ENCODE measurements at places on chromosomes 13 and 19. TPM values are rescaled to one million over a fixed set of nuclear protein-coding genes. Genes with fewer than 3 reads are reported as not detected.

The ZNF564 gene
- polyA plus RNA-seq = 2.4 TPM

The ICAM5 gene
- polyA plus RNA-seq = not detected

The MBD3L2 gene
- polyA plus RNA-seq = not detected

- H3K4me3 ChIP-seq = no peak overlapping the region
- DNase-seq = no peak
- peak overlapping the region; percentile 80 for H3K27ac ChIP-seq
Observed at GRCh38 chr19:38711726-38712153, 32.5 kb downstream of the CAPN12 start.

- H3K4me1 ChIP-seq = peaks cover 6% of the 10 kb centered on the region
- H3K27me3 ChIP-seq = no peaks in the 10 kb centered on the region
- no peak overlapping the region for H3K4me3 ChIP-seq
- no peak overlapping the region for H3K27ac ChIP-seq
- DNase-seq = no peak
Observed at GRCh38 chr13:100600461-100600860, 11.9 kb upstream of the GGACT start.

- H3K4me3 ChIP-seq = no peak overlapping the region
Observed at GRCh38 chr13:48210178-48210577, 22.8 kb upstream of the ITM2B start.

DNA sequence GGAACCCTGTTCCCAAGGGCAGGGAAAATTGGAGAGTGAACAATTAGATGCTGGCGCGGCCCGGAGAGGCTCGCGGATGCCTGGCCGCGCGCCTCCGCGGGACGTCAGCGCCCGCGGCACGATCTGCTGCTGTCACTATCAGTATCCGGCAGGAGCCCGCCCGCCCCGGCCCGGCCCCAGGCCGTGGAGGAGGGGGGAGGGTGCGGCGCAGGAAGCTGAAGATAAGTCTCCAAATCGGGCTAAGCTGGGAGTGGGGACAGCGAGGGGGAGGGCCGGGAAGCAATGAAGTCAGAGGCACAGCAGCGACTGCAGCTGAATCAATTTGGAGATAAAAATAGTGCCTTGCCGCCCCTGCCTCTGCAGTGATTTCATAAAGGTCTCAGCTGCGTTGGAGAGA lies 441.5 kb upstream of the KLF12 start:
- H3K27ac ChIP-seq = no peak overlapping the region
- H3K4me3 ChIP-seq = no peak overlapping the region

DNA sequence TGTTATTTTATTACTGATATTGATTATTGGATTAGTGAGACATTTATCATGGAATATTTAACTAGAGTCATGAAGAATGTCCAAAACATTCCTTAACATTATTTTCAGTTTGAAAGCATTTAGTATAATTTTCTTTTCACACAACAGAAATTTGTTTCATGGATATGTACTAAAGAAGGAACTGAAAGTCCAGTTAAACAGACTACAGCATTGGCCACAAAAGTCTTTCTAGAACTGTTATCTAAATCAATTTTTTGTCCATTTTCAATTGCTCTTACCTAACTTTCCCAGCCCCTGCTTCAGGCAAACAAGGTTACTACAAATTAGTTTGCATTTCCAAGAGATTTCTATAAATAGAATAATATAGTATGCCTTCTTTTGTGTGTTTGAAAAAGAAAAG lies 1018.0 kb upstream of the PCDH20 start:
- no peaks in the 10 kb centered on the region for H3K4me1 ChIP-seq
- no peaks in the 10 kb centered on the region for H3K27me3 ChIP-seq
- H3K36me3 ChIP-seq = no peaks in the 10 kb centered on the region
- H3K4me3 ChIP-seq = no peak overlapping the region
- H3K27ac ChIP-seq = no peak overlapping the region
- DNase-seq = no peak

DNA sequence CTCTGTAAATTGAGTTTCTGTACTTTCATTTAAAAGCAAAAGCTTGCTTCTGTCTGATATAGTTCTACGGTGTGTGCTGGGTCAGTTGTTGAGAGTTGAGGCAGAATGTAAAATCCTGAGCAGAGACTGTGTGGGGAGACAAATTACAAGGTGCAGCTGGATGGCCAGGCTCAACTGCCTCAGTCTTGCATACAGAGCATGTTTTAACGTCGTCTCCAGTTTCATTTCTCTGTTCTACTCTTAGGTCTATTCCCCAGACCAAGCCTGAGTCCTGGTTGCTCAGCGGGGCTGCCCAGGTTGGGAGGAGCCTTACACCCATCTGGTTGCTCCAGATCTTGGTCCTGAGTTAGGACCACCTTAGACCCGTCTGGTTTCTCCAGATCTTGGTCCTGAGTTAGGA lies 54.4 kb upstream of the MEDAG start:
- no peak for DNase-seq
- no peaks in the 10 kb centered on the region for H3K27me3 ChIP-seq
- H3K27ac ChIP-seq = no peak overlapping the region
- no peak overlapping the region for H3K4me3 ChIP-seq

GRCh38 chr13:114035583-114036531 lies 62.0 kb upstream of the C13orf46 start:
- H3K27me3 ChIP-seq = no peaks in the 10 kb centered on the region
- H3K36me3 ChIP-seq = no peaks in the 10 kb centered on the region
- no peaks in the 10 kb centered on the region for H3K4me1 ChIP-seq
- H3K27ac ChIP-seq = peak overlapping the region; percentile 21
- no peak for DNase-seq

GRCh38 chr13:23905766-23906165 lies 8.5 kb upstream of the C1QTNF9B start:
- no peak for DNase-seq
- H3K27me3 ChIP-seq = no peaks in the 10 kb centered on the region
- H3K27ac ChIP-seq = no peak overlapping the region
- H3K36me3 ChIP-seq = no peaks in the 10 kb centered on the region
- H3K4me1 ChIP-seq = peaks cover 6% of the 10 kb centered on the region

GRCh38 chr13:31090961-31091624 lies 70.6 kb downstream of the HSPH1 start:
- no peak for DNase-seq
- H3K27me3 ChIP-seq = no peaks in the 10 kb centered on the region
- H3K36me3 ChIP-seq = no peaks in the 10 kb centered on the region
- peaks cover 2% of the 10 kb centered on the region for H3K4me1 ChIP-seq
- H3K4me3 ChIP-seq = no peak overlapping the region

DNA sequence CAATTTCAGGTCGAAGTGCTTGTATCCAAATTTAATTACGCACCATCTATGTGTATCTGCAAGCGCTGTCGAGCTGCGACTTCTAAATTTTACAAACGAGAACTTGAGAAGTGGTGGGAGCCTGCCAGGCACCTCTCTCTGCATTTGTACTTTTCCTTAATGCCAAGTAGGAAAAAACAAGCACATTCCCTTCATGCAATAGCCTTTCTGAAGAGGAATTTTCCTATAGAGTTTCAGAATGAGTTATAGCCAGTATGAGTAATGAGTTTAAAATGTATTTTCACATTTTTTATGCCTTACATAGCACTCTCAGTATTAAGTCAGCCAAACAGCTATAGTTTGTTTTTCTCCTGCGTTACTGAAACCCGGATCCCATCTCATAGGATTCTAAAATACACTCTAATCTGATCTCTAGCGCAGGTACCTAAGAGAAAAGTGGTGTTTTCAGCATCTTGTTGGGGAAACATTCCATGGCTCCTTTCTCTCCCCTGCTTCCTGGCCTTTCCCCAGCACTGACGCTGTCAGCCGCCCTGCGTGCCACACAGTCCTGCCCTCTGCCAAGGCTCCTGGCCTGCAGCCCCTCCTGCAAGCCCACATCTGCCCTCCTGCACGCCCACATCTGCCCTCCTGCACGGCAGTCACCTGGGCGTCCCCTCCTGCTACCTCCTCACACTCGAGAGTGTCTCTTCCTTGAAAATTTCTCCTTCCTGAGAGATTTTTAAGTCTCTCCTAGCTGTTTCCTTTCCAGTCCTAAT lies 526.9 kb downstream of the MYO16 start:
- H3K4me1 ChIP-seq = no peaks in the 10 kb centered on the region
- H3K27ac ChIP-seq = no peak overlapping the region
- H3K36me3 ChIP-seq = no peaks in the 10 kb centered on the region
- no peaks in the 10 kb centered on the region for H3K27me3 ChIP-seq

DNA sequence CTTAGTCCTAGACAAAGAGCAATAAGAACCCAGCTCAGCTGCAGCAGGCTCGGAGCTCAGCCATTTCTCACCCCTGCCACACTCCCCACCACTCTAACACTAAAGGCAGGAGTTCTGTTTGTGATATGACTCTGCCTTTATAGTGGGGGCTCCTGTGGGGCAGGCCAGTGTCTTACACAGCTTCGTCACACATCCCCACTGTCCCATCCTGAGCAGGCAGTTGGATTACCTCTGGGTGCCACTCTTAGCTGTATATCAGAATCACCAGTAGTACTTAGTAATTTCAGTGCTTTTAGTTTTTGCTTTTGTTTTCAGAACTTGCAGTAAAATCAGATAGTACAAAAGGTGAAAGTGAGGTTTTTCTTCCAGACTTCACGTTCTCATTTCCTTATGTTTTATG lies 16.8 kb downstream of the SAMD4B start:
- no peaks in the 10 kb centered on the region for H3K27me3 ChIP-seq
- H3K36me3 ChIP-seq = peaks cover 61% of the 10 kb centered on the region
- H3K4me3 ChIP-seq = no peak overlapping the region
- no peak overlapping the region for H3K27ac ChIP-seq

DNA sequence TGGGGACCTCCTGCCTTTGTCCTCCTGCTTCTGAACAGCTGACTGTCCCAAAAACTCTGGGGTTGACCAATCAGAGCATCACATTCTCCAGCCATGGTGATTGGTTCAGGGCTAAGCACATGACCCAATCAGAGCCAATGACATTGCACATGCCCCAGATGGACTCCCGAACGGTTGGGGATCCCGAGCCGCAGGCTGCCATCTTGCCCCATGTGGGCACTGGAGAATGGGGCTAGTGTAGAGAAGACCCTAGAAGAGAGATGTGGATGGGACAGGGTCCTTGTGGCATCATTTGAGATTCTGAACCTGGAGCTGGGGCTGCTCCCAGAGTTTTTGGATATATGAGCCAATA lies 31.3 kb upstream of the PEPD start:
- H3K36me3 ChIP-seq = no peaks in the 10 kb centered on the region
- H3K27me3 ChIP-seq = no peaks in the 10 kb centered on the region
- no peak for DNase-seq
- H3K27ac ChIP-seq = no peak overlapping the region
- no peaks in the 10 kb centered on the region for H3K4me1 ChIP-seq
- H3K4me3 ChIP-seq = no peak overlapping the region

DNA sequence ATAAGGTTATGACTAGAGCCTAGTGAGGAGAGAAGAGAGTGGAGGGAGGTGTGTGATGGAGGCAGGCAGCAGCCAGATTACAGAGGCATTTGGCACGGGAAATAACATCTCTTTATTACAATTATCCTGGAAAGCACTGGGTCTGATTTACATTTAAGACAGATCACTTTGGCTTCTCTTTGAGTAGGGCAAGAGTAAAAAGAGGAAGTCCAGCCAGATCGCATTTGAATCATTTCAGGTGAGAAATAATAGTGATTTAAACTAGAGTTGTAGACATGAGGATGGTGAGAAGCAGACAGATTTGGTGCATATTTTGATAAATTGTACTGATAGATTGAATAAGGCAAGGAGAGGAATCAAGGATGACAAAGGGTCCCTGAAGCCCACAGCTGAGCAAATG lies 9.6 kb upstream of the SACS start:
- peaks cover 3% of the 10 kb centered on the region for H3K27me3 ChIP-seq
- H3K36me3 ChIP-seq = no peaks in the 10 kb centered on the region
- H3K4me1 ChIP-seq = no peaks in the 10 kb centered on the region
- no peak overlapping the region for H3K27ac ChIP-seq

- no peak for DNase-seq
- no peak overlapping the region for H3K4me3 ChIP-seq
- H3K36me3 ChIP-seq = no peaks in the 10 kb centered on the region
- peaks cover 30% of the 10 kb centered on the region for H3K4me1 ChIP-seq
- no peaks in the 10 kb centered on the region for H3K27me3 ChIP-seq
Observed at GRCh38 chr19:11152318-11153062, 3.1 kb downstream of the SPC24 start.

GRCh38 chr19:36009220-36009619 lies 607 bp upstream of the SYNE4 start:
- H3K27ac ChIP-seq = peak overlapping the region; percentile 9
- no peaks in the 10 kb centered on the region for H3K36me3 ChIP-seq
- H3K27me3 ChIP-seq = no peaks in the 10 kb centered on the region
- peaks cover 34% of the 10 kb centered on the region for H3K4me1 ChIP-seq

DNA sequence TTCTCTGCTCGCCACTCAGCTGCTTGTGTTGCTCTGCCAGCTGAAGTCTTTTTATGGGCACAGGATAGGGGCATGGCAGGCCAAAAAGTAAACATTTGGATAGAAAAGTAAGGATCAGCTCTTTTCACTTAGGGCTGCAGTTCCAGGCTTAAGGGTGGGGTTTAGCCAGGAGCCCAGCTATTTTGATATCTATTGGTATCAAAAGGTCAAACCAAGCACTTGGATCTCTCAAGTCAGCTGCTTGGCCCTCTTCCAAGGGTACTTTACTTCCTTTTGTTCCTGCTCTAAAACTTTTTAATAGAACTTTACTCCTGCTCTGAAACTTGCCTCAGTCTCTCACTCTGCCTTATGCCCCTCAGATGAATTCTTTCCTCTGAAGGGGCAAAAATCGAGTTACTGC lies 55.7 kb upstream of the ABCC4 start:
- no peak for DNase-seq
- no peaks in the 10 kb centered on the region for H3K4me1 ChIP-seq
- H3K27me3 ChIP-seq = no peaks in the 10 kb centered on the region
- H3K4me3 ChIP-seq = no peak overlapping the region

DNA sequence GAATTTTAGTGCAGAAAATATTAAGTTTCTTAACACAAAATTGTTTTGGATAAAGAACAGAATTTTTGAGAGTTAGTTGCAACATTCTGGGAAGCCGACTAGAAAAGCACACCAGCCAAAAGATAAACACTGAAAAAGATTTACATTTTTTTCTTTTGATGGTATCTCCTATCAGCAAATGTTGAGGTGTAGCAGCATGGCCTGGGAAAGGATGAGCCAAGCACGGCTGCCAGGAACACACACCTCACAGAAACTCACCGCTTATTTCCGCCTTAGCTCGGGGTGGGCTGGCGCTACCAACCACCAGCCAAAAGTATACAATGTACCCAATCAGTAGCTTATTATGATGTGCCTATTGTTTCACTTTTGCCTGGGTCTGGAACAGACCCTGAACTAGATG lies 134.7 kb downstream of the MIPEP start:
- H3K36me3 ChIP-seq = no peaks in the 10 kb centered on the region
- H3K4me1 ChIP-seq = no peaks in the 10 kb centered on the region
- no peak for DNase-seq
- no peaks in the 10 kb centered on the region for H3K27me3 ChIP-seq
- no peak overlapping the region for H3K4me3 ChIP-seq
